ENCODE measurements at places on chromosomes 13 and 19.

DNA sequence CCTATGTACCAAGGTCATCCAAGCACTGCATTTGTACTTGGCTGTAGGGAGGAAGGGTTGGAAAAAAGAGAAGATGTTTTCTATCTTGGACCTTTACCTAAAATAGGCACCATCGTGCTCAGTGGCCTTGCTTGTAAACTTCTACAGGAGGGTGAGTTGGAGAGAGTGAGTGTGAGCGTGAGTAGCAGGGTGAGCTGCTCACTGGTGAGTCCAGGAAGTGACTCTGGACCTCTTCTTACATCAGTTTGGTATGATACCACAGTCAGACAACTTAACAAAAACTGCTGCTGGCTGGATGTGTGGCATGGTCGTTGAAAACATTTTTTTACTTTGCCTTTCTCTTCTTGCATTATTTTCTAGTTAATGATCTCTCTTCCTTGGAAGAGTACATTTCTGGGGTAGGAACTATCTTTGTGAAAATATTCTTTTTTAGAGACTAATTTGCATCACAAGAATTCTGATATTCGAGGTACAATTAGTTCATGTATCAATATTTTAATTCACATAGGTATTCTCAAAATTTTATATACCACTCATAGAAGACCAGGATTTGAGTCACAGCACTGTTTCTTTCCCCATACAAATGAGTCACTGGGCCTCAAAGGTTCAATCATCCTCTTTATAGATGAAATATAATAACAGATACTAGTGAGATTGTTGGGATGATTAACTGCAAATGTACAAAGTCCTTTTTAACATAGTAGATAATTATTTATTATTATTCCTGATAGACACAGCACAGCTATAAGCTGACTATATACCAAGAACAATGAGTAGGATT lies 651 bp downstream of the SERPINE3 start:
- DNase-seq: no peak

GRCh38 chr13:107466326-107467099 lies 748.8 kb downstream of the LIG4 start:
- no peak for DNase-seq

- no peak for DNase-seq
Measured at GRCh38 chr19:31903979-31904378, 441.4 kb upstream of the ZNF507 start.

- DNase-seq: no peak
Measured at GRCh38 chr13:51905787-51906186, 44.0 kb downstream of the CCDC70 start.

DNA sequence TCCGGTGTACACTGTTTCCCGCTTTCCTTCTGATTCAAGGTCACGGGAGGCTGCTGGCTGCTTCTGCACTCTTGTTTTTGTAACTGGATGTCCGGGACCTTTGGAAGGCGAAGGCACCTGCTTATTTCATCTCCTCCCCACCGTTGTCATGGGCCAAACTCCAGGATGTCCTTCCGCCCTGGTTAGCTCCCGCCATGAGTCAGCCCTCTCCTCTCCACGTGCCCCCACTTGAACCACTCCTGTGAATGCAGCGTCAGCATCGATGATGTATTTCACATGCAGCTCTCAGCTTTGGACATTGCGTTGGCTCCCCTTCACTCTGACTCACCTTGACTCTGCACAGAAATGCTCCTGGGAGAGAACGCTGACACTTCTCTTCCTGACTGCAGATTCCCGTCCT lies 5.5 kb upstream of the GALP start:
- no peak for DNase-seq

- no peak for DNase-seq
Measured at GRCh38 chr19:47445527-47445926, 26.2 kb downstream of the SLC8A2 start.
